ENCODE measurements at places on chromosomes 16 and 17. TPM values are rescaled to one million over a fixed set of nuclear protein-coding genes. Genes with fewer than 3 reads are reported as not detected.
A peak's percentile ranks its signal among the peaks of the same experiment; 100 is the strongest.

TPSG1 gene
- 0.62 TPM for polyA plus RNA-seq

ZACN gene
- 8.0 TPM for polyA plus RNA-seq

MYH8 gene
- polyA plus RNA-seq = 3,157 TPM

TP53TG3 gene
- not detected for polyA plus RNA-seq

KRTAP4-9 gene
- polyA plus RNA-seq = not detected

KRT28 gene
- not detected for polyA plus RNA-seq

PPY gene
- polyA plus RNA-seq = 0.35 TPM

VPS35 gene
- polyA plus RNA-seq = 86.4 TPM

C17orf113 gene
- polyA plus RNA-seq = 0.98 TPM

RASD1 gene
- polyA plus RNA-seq = 2.9 TPM

RGS9 gene
- polyA plus RNA-seq = 3.8 TPM

DNA sequence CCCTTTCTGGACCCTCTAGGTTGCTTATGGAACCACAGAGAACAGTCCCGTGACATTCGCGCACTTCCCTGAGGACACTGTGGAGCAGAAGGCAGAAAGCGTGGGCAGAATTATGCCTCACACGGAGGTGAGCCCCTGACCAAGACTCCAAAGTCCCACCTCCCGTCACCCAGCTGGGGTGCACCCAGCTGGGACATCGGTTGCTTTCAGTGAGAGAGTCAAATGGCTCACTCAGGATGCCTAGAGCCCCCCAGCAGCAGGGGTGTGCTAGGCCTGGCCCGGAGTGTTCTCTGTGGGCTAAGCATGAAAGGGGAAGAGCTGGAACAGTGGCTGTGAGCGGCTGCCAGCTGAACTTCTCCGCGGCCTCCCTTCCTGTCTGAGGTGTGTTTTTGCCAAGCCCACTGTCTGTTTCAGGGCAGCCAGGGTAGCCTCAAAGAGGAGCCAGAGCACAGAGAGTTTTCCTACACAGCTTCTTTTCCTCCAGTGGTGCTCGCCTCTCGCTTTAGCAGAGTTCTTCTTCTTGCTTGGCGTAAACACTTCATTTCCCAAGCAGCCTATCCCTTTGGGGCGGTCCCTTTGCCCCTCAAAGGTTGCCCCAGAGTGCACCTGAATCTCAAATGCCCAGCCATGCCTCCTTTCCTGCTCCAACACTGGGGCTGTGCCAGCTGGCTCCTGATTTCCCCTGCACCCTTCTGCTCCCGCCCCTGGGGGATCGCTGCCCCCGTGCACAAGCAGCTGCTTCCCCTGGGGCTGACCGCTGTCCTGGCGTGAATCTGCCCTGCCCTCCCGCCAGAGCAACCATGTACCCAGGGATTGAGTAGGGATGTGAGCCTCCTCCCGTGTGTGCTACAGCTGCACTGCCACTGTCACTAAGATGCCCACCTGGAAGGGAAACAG is 2.6 kb upstream of the CHAD start:
- DNase-seq = no peak

- no peak for DNase-seq
Measured at GRCh38 chr16:6103561-6103960, 1006.0 kb upstream of the EEF2KMT start.

GRCh38 chr16:10181196-10182162 is 749 bp downstream of the GRIN2A start:
- peak; percentile 75 for DNase-seq

DNA sequence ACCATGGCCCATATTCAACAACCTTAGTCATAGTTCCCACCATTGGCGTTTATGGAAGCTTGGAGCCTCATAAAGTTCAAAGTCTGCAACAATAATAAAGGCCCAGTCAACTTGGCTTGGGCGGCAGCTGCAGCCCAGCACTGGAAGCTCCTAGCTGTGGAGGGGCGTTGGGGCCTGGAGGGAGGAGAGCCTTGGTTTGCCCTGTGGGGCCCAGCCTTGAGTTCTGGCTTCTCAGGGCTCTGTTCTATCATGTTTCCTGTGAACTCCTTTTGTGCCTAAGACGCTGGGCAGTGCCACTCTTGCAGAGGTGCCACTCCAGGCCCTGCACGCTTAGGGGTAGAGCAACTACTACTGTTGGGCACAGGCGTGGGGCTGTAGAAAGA is 927 bp upstream of the ENGASE start:
- DNase-seq = no peak

GRCh38 chr16:53597776-53598175 is 94.8 kb upstream of the AKTIP start:
- no peak for DNase-seq

GRCh38 chr17:82600731-82601446 is 47.4 kb downstream of the WDR45B start:
- no peak for DNase-seq

DNA sequence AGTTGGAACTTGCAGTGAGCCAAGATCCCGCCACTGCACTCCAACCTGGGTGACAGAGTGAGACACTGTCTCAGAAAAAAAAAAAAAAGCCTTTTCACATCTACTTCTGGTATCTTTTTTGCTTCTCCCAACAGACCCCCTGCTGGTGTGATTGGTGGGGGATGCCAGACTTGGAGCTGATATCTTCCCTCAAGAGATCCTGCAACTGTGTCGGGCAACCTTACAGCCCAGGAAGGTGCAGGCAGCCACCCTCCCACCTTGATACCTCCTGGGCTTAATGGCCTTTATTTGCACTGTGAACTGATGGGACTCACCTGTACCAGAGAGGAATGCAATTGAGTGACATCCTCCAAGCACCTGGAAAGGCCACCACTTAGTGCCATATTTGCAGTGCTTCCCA is 142.3 kb downstream of the RGS9 start:
- no peak for DNase-seq

DNA sequence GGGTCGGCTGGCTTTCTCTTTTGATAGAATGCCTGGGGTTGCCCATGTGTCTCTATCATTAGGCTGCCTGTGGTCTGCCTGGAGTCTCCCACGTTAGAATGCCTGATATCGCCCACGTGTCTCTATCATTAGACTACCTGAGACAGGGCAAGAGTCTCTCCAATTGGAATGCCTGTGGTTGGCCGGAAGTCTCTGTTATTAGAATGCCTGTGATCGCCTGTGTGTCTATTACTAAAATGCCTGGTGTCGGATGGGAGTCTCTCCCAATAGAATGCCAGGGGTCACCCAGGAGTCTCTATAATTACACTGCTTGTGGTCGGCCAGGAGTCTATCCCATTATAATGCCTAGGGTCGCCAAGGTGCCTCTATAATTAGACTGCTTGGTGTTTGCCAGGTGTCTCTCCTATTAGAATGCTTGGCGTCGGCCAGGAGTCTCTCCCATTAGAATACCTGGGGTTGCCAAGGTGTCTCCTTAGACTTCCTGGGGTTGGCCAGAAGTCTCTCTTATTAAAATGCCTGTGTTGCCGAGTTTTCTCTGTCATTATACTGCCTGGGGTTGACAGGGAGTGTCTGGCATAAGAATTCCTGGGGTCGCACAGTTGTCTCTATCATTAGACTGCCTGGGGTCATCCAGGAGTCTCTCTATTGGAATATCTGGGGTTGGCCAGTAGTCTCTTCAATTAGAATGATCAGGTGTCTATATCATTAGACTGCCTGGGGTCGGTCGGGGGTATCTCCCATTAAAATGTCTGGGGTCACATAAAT is 2272.8 kb downstream of the TP53TG3F start:
- no peak for DNase-seq

- peak; percentile 54 for DNase-seq
Measured at GRCh38 chr16:49740256-49740655, 115.7 kb downstream of the ZNF423 start.

GRCh38 chr16:78929841-78930240 is 670.7 kb downstream of the MAF start:
- DNase-seq = no peak

DNA sequence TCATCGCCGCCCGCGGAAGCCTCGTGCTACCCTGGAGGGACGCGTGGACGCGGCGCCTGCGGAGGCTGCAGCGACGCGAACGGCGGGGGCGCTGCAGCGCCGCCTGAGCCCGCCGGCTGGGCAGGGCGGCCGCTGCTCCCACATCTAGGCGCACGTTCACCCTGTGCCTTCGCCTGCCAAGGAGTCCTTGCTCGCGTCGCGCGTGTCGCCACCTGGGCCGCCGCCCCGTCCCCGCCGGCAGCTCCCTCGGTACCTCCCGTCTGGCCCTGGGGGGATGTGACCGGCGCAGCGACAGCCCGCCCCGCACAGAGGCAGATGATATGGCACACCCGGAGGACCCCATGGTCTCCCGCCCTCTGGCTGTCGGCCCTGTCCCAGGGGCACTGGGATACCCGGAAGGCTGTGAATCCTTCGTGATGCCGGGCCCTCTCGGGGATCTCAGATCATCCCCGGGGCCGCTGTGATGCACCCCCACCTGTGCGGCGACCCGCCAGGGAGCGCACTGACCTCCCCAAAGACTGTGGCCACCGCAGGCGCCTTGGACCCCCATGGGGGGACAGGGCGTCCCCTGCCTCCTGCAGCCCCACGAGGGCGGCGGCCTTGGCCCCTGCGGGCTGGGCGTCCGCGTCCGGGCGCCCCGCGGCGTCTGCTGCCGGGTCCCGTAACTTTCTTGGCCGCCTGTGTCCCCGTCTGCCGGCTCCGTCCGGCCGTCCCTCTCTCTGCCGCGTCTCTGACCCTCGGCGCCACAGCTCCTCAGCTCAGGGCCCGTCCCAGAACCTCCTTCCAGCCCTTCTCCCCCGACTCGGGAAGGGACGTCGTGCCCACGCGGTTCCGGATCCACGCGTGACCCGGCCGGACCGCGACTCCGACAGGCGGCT is 689 bp upstream of the TBC1D24 start:
- DNase-seq = no peak

DNA sequence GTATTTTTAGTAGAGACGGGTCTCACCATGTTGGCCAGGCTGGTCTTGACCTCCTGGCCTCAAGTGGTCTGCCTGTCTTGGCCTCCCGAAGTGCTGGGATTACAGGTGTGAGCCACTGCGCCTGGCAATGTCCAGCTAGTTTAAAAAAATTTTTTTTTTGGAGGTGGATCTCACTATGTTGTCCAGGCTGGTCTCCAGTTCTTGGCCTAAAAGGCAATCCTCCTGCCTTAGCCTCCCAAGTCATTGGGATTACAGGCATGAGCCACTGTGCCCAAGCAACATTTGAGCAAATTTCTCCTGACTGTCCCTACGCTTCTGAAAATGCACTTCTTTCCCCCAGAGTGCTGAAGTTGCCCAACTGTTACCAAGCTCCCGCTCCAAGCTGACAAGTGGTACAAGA is 8.0 kb downstream of the MAP3K14 start:
- no peak for DNase-seq

DNA sequence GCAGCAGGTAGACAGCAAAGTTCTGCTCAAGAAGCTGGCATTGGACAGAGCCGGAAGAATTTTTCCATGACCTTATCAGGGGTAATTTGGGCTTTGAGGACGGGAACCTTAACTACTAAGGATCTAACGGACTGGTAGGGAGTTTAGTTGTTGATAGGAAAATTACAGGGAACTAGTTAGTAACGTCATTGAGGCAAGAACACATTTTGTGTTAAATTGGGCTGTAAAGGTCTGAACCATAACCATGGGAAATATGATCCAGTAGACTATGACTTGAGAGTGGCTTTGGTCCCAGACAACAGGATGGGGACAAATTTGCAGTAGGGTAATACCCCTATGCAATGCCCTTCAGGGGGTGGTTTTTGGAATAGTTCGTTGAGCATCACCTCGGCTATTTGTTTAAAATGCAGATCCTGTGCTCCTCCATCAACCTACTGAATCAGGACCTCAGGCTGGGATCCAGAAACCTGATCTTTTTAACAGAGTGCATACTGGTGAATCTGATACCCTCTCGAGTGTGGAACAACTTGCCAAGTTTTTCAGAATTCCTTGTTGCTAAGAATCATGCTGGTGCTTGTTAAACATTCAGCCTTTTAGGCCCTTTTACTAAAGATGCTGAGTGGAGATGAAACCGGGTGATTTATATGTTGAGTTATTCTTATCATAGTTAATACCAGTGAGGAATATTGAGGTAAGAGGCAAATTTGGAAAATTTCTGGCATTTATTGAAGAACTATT is 255.1 kb downstream of the MAP2K6 start:
- peak; percentile 19 for DNase-seq

DNA sequence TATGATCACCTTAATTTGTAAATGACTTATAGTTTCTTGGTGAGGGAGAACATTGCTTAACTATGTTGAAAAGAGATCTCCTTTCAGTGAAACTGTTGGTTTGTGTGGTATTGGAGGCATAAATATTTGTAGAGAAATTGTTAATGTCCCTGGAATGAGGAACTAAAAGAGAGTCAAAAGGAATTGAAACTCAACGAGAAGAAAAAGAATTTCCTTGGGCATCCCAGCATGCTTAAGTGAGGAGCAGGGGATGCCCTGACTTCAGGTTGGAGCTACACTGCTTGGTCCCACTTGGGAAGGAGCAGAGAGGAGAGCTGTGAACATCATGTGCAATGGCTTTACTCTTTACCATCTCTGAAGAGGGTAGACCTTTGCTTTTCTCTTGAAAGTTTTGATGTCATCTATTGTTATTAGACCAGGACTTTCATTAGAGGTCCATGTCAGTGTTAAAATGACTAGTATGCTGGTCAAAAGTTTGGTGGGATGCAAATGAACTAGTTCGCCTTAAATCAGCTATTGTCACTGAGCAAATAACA is 21.7 kb downstream of the KRT23 start:
- DNase-seq = no peak

DNA sequence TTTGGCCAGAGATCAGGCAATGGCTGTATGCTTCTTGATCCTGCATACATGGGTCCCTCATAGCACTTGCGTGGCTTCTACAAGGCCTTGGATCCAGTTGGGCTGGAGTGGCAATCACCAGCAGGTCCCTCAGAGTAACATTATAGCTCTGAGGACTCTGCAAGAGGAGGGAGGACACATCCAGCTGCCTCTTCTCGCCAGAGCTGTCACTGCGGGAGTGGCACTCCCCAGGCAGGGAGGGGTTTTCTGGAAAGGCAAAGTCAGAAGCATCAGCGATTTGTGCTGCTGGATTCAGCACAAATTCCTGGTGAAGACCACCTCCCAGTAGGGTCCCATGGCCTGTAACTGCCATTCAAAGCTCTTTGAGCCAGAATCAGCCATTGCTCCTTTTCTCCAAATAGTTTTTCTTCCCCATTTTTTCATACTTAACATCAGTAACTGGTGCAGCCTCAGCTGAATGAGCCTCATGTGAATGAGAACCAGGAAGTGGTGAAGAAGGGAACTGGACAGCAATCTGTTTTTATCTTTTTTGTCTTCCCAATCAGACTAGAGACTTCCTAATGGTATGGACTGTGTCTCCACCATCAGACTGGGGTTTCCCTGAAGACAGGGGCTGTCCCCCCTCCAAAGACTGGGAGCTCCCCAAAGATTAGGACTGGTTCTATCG is 40.6 kb upstream of the HOXB13 start:
- DNase-seq = no peak

- DNase-seq = no peak
Measured at GRCh38 chr17:4900231-4901107, 1.1 kb downstream of the C17orf107 start.

Data from muscle of arm (tissue), 14 donors.